D721Med (cell line): ENCODE measurements at places on chromosomes 6 and 20.

DNA sequence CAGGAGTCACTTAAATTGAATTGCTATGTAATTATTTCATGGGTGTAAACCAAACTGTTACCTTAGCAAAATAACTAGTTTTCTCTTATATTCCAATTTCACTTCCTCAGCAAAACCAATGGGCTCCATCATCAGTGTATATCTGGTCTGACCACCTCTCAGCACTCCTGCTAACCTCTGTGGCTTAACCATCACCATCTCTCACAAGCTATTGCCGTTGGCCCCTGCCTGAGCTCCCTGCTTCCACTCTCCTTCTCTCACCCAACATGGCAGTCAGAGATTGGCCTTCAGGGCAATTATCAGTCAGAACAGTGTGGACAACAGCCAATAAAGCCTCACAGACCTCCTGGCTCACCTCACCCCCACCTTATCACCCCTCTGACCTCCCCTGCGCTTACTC, 124.0 kb downstream of the CARMIL1 start:
- DNase-seq, result no peak

GRCh38 chr6:36679043-36679833, 724 bp downstream of the CDKN1A start:
- no peak for DNase-seq

DNA sequence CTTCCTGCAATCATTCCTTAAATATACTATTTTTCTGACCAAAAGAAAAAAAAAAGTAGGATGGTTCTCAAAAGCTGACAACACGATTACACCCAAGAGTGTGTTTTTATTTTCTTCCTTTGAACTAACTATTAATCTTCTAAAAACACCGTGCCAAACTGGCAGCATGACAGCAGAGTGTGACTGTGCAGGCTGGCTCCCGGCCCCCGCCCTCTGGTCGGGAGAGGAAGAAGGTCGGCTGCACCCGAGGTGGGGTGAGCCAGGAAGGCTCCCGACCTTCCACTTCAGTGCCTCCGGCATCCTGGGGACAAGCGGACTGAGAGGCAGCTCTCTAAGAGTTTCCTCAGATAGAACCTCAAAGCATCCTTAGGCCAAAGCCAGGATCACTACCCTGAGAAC, 29.2 kb downstream of the SLC22A23 start:
- no peak for DNase-seq

- DNase-seq, result no peak
Observed at GRCh38 chr20:18412221-18412901, 54.5 kb downstream of the DZANK1 start.

GRCh38 chr6:145178391-145178790, 556.9 kb downstream of the EPM2A start:
- DNase-seq, result no peak

GRCh38 chr6:79056226-79056625, 21.8 kb downstream of the PHIP start:
- no peak for DNase-seq

- DNase-seq, result no peak
Observed at GRCh38 chr6:91695221-91695620, 1108.3 kb upstream of the MAP3K7 start.

DNA sequence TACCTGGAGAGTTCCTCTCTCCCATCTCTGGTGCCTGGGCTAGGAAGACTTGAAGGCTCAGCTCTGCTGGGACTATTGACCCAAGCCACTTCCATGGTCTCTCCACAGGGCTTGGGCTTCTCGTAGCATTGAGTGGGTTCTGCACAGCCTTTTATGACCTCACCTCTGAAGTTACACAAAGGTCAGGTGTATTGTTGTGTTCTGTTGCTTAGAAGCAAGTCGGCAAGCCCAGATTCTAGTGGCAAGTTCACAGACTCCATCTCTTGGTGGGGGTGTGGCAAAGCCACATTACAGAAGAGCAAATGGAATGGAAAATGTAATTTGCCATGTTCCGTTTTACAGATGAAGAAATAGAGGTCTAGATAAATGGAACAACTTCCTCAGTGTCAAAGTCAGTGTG, 13.5 kb downstream of the BPI start:
- DNase-seq, result no peak

DNA sequence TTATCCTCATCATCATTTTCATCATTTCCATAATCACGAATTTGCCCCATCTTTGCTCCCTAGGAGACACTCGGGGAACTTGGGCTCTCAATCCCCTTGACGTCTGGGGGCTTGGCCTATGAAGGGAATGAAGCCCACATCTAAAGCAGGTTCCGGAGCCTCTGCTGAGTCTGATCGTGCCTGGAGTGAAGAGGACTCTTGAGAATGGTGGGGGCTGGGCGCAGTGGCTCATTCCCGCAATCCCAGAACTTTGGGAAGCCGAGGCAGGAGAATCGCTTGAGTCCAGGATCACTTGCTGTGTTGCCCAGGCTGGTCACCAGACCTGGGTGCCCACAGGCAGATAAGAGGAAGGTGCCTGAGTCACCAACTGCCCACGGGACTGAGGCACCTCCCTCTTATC, 114.5 kb downstream of the SYCP2 start:
- no peak for DNase-seq

DNA sequence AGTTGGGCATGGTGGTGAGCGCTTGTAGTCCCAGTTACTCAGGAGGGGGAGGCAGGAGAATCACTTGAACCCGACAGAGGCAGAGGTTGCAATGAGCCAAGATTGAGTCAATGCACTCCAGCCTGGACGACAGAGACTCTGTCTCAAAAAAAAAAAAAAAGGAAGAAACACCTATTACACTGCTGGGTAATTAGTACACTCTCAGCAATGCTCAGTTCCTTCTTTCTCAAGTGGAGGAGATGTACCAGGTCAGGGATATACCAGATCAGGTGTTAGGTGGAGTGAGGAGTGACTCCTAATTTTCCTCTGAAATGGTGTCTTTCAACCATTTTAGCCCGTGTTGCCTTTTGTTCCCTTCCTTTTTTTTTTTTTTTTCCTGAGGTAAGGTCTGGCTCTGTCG, 30.0 kb upstream of the UBR2 start:
- DNase-seq, result no peak

DNA sequence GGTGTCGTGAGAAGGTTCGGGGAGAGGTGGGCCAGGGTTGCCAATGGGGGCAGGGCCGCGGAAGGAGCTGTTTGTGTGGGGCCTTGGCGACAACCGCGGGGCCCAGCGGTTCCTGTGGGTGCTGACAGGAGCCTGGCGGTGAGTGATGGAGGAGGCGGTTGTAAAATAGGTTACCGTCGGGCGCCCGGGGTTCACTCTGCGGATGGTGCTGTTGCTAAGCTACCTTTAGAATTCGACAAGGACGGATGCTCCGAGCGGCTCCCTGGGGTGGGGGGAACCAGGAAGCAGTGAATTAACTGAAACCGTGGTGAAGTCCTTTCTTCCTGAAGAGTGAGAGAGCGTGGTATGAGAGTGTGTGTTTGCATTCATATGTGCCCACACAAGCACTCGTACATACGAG, 61.7 kb downstream of the CDH22 start:
- DNase-seq, result no peak

- DNase-seq, result no peak
Observed at GRCh38 chr20:20561841-20562240, 150.6 kb downstream of the RALGAPA2 start.

DNA sequence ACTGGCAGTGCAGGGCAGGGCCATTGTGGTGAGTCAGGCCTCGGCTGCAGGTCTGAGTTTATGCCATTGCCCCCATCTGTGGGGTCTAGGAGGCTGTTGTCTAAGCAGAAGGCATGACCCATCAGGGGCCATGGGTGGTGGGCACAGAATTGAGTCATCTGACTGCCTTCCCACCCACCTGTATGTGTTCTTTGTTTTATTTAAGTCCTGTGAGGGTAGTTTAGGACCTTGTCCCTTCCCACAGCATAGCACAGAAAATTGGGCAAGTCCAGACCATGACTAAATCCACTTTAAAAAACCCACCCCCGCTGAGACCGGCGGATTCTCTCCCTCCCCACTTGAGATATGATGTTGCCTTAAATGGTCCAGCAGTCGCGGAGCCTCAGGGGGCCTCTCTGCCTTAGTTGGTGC, 40.3 kb downstream of the ERMARD start:
- no peak for DNase-seq

- DNase-seq, result no peak
Observed at GRCh38 chr6:24901698-24902328, 33.9 kb downstream of the RIPOR2 start.

DNA sequence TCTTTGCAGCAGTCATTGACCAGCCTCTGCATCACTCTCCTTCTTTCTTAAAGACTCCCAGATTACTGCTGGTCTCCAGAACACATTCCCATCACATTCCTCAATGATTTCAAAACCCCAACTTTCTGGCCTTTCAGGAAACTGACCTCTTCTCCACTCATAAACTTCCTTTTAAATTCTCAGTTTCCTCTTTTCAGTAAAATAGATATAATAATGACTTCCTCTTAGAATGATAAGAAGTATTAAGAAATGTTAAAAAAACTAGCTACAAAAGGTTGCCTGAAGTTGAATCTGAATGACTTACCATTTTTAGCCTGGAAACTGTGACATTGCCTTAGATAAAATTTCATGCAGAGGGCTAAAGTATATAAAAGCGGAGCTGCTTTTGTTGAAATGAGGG, 239.3 kb downstream of the OGFRL1 start:
- DNase-seq, result no peak

DNA sequence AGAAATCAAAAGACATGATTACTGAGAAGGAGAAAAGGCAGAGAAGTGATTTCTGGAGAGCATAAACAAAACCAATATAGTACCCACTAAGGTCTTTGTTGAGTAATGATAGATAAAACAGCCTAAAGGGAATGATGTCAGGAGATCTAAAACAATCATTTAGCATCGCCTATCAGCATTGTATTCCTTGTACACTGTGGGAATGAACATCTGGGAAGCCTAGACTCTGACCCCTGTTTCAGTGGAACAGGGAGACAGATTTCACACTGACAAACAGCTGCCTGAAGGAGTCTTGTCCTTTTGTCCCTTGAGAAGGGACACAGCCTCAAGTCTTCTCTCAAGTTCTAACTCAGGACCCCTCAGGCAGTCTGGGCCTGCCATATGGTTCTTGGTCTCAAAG, 1.7 kb downstream of the ASIP start:
- no peak for DNase-seq

DNA sequence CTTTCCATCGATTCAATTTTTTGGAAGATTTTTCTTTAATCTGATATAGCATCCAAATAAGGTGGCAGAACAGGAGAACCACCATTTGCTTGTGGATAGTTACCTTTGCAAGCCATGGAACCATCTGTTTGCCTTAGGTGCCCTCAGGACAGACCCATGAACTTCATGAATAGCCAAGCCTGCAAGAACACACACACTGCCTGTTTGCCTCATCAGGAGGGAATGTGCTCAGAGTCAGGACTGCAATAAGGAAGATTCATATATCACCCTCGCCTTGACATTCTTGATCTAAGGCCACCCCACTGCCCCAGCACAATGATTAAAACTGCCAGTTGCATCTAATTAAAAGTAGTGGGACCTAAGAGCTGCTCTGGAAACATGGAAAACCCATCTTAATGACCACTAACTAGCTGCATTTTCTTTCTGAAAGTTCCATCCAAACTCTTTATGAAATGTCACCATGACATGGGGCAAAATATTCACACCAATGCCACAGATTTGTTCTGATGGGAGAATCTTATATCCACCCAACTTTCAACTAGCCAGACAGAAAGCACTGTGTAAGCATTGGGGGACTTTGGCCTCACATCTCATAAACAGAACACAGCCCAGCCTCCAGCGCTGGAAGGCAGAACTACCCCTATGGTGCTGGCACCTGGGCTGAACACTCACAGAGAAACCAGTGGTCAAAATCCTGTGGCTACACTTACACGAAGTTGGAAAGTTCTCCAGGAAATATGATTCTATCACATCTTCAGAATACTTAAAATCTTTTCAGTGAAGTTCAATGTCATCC, 48.3 kb downstream of the TBXT start:
- no peak for DNase-seq

DNA sequence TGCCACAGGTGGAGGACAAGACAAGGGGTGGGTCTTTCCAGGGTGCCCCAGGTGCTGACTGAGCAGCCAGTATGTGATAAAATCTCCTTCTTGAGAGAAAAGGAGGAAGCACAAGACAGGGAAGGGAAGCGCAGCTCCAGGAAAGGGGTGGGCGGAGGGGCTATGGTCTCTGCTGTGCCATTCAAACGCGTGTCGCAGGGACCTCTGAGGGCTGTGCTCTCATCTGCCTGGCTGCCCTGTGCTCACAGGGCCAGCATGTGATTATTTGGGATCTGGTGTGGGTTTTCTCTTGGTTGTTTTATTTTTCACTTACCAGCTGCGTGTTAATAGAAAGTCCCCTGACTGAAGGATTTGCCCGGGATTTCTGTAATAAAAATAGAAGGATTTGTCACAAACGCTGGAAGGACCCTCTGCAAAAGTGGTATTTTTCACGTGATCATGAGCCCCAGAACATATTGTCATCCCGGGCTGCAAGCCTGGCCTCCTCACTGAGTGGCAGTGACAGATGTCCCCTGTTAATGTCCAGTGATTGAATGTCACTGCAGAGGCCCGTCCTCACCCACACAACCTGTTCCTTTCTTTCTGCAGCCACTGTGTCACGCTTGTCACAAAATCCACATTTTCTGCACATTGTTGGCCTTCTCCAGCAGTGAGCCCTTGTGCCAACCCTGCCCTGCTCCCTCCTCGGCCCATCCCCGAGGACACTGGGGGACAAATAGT, 35.0 kb upstream of the VSX1 start:
- DNase-seq, result no peak

DNA sequence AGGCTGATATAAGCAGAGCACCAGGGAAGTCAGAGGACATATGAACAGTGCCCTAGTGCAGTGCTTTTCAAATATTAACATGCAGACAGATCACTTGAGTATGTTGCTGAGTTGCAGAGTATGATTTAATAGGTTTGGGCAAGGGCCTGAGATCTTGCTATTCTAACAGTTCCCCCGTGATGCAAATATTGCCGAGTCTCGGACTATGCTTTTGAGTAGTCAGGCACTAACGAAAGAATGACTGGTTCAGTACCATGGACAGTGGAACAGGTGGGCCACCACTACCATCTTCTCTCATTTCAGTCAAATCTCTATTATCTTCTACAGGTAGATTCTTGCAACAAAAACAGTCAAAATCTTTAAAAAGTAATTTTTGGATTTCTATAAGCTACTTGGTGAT, 3.7 kb upstream of the TMEM200A start:
- no peak for DNase-seq

DNA sequence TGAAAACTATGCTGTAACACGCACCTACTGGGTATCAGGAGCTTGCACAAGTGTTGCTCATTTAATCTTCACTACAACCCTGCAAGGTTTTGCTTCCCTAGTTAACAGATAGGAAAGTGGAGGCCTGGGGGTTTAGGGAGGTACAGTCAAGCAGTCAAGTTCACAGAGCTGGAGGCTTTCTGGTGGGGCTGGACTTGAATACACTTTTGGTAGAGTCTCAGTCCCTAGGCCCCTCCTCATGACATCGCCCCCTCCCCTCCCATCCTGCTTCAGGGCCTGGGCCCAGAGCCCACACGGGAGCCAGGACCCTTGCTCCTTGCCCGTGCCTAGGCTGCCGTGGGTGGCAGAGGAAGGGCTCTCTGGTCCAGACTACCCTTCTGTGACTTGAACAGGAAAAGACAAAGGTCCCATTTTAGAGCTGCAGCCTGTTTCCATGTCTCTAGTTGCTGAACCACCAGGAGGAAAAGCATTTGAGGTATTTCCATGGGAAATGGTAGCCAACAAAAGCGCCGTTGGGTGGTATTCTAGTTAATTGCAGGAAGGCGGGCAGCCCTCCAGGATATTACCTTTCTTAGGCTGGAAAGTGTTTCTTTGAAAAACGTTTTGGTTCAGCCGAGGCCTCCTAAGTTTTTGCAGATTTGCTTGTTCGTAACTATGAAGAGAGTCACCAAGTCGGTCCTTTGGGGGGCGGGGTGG, 84.9 kb downstream of the CDC5L start:
- no peak for DNase-seq
